ENCODE measurements at places on chromosomes 11 and 22.

DNA sequence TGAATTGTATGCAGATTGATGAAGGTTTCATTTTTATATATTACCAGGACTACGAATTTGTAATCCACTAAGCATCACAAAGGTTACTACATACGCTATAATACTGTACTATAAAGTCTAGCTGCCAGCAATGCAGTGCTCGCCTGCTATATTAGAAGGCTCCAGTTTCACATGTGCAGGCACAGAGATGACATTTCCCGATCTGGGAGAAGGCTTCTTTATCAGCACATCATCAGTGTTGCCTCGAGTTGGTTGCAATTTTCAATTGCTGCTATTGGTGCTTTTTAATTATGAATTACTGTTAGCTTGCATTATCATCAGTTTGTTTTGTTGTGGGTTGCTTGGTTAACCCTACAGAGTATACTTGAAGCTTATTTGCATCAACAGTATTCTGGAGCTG lies 143.2 kb upstream of the TEAD1 start:
- no peak for DNase-seq

DNA sequence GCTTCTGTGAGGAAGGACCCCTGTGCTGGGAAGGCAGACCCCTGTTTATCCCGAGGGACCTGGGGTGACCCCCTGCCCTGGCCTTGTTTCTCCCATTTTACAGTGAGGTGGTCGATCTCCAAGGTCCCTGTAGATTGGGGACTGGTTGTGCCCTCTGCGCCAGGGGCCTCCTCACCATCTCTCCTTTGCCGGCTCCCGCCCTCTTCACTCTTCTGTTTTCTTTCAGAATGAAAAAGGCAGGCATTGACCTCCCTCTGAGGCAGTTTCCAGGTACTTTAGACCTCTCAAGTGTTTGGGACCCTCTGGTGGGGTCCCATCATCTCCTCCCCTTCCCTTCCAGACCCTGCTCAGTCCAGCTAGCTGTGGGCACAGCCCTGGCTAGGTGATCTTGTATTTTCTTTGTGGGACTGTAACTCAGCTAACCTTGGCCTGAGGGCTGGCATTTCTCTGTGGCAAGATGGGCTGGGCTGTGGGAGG lies 1.5 kb downstream of the SERPINH1 start:
- DNase-seq = no peak

- DNase-seq = peak; percentile 74
Observed at GRCh38 chr22:42444077-42444904, 12.1 kb upstream of the NFAM1 start.

GRCh38 chr11:79054636-79055035 lies 386.2 kb downstream of the TENM4 start:
- peak; percentile 31 for DNase-seq

DNA sequence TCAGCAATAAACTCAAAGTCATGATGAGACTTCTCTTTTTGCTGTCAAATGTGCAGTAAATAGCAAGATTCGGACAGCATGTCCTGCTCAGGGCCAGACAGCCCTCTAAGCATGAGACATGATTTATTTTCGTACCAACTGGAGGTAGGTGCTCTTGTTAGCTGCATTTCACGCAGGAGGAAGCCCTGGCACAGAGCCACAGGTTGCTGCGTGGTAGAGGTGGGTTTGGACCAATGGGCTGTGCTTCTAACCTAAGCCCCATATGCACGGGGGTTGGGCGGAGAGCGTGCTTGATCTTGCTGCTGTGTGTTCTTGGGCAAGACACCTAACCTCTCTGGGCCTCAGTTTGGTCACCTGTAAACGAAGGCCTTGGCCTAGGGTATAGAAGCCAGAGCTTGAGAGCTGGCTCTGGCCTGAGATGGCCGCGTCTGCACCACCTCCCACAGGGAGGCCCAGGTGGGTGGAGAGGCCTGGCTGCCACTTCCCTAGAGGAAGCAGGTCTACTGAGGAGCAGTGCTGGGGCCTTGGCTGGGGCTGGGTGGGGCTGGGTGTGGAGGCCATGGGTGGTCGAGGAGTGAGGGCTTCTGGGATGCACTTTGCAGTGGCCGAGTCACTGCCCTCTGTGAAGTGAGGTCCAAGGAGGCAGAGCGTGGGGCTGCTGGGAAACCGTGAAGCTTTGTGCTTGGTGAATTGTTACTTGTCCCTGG lies 38.5 kb upstream of the GRAMD4 start:
- DNase-seq = no peak

DNA sequence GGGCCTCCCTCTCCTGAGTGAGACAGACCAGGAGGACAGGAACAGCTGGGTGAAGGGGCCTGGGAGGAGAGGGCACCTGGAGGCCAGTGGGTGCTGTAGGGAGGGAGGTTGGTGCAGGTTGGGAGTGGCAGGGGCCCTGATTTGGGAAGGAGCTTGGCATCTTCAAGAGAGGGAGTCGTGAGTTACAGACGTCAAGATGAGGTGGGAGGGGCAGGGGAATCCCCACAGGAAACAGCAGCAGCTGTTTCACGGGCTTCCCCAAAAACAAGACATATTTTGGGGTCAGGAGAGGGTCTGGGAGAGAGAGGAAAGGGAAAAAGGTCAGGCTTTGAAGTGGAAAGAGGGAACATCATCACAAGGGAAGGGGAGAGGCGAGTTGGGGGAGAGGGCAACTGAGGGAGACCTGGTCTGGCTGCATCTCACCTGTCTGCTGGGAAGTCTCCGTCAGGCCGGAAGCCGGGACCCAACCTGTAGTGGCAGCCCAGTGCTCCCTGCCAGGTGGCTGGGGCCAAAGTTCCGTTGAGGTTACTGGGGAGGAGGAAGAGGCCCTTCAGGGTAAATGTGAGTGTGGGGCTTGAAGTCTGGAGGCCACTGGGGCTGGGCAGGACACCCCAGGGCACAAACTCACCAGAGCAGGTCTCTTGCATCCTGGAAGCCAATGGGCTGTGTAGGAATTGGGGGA lies 4.4 kb downstream of the NAALADL1 start:
- DNase-seq = no peak

GRCh38 chr11:45662096-45662664 lies 3.2 kb downstream of the CHST1 start:
- no peak for DNase-seq

DNA sequence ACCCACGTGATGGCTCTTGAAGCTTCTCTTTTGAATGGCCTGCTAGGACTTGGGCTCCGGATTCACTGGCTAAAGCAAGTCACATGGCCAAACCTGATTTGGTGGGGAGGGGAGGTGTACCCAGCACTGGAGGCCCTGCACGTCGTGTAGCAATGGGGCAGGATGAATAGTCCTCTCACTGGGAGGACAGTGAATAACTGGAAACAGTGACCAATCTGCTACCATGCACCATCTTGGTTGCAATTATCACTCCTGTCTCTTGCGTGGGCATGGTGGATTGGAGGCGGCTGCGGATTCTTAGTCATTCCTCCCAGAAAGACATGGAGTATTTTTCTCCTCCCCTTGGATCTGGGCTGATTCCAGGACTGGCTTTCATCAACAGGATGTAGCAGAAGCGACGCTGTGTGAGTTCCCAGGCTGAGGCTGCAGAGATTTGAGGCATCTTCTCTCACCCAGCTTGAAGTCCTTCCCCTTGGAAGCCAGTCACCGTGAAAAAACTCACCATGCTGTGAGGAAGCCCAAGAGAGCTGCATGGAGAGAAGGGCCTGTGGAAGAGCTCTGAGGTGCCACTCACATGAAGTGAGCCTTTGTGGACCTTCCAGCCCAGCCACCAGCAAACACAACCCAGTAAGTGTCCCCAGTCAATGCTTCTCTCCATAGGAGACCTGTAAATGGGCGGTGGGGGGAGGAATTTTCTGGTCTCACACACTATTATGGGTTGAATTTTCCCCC lies 70.4 kb downstream of the IGLL1 start:
- no peak for DNase-seq

DNA sequence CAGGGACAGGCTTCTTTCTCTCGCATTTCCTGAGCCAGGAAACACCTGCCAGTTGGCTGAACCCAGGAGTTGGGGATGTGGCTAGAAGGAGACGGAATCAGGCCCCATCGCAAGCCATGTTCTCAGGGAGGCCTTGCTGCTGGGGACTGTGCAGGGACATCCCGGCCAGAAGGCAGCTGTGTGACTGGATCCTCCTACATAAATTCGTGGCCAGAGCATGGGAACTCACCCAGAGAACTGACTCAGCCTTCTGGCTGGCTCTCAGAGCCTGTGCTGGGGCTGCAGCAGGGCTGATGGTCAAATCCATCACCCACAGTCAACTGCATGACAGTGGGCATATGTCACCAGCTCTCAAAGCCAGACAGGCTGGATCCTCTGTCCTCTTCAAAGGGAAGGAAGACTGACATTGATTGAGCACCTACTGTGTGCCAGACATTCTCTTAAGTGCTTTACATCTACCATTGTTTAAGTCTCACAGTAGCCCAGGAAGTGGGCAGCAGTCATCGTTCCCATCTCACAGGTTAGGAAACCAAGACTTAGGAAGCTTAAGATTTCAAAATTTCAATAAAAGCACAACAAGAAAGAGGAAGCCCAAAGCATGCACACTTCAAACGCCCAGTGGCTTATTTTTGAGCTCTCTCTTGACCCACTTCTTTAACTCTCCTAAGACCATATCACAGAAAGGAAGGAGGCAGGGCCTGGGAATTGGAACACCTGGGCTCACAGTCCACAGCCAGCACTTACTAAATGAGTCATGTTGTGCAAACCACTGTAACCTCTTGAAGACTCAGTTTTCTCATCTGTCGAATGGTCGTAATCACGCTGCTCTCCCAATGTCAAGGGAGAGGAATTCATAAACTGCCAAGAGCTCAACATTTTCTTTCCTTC lies 30.9 kb upstream of the CACNG2 start:
- no peak for DNase-seq

Data from fibroblast of skin of left biceps (primary cell).